ENCODE measurements at places on chromosomes 12 and 14.

DNA sequence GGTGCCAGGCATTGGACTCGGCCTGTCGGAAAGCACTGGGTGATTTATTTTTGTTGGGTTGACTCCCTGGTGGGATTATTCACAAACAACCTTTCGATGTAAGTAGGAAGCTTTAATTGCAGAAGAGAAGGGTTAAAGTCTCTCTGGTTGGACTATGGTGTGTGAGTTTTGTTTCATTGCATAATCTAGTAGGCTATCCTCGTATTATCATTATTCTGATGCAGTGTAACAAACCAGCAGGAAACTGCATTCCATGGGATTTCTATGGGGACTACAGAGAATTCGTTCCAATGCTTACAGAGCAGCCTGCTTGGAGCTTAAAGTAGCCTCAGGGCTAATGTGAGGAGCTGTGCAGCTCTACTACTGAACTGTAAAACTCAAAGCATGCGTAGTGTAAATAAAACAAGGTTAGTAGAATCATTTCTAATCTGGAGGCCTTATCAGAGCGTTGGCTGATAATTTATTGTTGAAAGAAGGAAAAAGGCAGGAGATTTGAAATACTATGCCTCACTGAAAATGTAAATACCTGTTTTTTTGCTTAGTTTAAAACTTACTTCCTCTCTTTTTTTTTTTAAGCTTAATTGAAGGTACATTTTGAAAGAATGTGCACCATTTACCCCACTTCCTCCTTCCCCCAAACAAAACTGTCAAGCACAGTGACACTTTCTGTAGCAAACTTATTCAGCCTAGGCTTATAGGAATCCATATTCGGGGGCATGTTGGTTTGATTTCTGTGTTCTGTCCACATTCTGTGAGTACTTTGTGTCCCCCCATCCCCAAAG, 226.7 kb downstream of the NPAS3 start:
- DNase-seq, result no peak

- no peak for DNase-seq
Measured at GRCh38 chr12:124694846-124695497, 127.6 kb upstream of the NCOR2 start.

- no peak for DNase-seq
Measured at GRCh38 chr12:169528-170370, 44.2 kb downstream of the SLC6A12 start.

GRCh38 chr14:72582582-72582981, 311.3 kb downstream of the DPF3 start:
- DNase-seq, result no peak

- DNase-seq, result no peak
Measured at GRCh38 chr14:79698298-79698711, 513.0 kb downstream of the DIO2 start.

DNA sequence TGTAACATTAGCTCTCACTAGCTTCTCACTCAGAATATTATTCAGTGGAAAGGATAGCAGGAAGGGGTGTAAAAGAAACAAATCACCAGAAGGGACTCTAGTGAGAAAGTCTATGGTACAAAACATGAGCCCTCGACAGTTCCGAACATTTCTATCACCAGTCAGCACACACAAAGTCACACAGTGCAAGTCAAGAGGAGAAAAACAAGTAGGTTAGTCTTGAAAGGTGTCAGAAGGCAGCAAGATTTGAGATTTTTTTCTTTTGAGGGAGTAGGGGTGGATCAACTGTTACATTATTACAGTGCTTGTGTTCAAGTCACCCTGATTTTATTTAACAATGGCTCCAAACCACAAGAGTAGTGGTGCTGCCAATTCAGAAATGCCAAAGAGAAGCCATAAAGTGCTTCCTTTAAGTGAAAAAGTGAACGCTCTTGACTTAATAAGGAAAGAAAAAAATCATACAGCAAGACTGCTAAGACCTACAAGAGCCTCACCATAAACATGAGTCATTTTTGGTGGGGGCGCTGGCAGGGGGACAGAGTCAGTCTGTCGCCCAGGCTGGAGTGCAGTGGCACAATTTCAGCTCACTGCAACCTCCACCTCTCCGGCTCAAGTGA, 42.3 kb downstream of the GNS start:
- DNase-seq, result no peak

- peak; percentile 41 for DNase-seq
Measured at GRCh38 chr12:127381043-127381668, 885.8 kb upstream of the TMEM132C start.

DNA sequence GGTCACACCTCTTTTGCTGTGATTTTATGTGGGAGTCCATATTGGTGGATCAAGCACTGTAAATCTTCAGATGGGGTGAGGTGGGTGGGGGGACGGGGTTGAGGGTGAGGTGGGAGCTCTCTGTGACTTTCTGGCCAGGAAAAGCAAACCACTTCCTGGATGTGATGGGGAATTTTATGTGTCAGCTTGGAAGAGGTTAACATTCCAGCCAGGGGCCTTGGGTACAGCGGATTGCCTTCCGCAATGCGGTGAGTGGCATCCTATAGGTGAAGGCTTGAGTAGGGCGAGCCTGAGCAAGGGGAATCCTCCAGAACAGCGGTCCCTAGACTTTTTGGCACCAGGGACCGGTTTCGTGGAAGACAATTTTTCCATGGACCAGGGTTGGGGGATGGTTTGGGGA, 36.2 kb downstream of the DLK1 start:
- no peak for DNase-seq

DNA sequence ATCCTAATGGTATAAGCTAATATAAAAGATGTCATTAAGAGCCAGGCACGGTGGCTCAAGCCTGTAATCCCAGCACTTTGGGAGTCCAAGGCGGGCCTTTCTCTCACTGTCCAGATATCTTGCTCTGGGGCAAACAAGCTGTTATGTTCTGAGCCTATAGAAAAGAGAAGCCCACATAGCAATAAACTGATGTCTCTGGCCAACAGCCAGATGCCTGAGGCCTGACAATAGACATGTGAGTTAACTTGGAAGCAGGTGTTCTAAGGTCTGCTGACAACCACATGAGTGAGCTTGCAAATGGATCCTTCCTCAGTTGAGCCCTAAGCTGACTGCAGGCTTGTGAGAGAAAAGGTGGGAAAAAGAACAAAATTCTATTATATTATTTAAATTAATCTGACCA, 25.0 kb downstream of the YAF2 start:
- no peak for DNase-seq

DNA sequence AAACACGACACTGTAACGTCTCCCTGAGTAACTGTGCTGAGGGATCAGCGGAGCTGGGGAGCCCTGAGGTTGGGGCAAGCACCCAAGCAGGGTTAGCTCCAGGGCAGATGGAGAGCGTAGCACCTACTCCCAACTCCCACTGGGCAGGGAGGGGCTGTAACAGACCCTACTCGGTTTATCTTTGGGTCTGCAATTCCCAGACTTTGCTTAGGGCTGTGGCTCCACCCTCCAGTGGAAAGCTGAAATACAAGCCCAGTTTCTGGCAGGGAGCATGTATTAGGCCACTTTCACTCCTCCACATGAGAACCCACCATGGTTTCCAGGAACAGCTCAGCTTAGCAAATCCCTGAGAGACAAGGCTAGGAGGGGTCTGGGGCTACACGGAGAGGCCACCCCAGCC, 17.3 kb upstream of the TC2N start:
- no peak for DNase-seq

- no peak for DNase-seq
Measured at GRCh38 chr14:28012629-28013415, 753.8 kb upstream of the FOXG1 start.

All from iPS DF 6.9 (cell line).